ENCODE measurements at places on chromosomes 1 and 21. TPM values are rescaled to one million over a fixed set of nuclear protein-coding genes. Genes with fewer than 3 reads are reported as not detected.

CDK11A gene
- total RNA-seq: 71.0 TPM

PTPN22 gene
- total RNA-seq: 1.3 TPM

DNA sequence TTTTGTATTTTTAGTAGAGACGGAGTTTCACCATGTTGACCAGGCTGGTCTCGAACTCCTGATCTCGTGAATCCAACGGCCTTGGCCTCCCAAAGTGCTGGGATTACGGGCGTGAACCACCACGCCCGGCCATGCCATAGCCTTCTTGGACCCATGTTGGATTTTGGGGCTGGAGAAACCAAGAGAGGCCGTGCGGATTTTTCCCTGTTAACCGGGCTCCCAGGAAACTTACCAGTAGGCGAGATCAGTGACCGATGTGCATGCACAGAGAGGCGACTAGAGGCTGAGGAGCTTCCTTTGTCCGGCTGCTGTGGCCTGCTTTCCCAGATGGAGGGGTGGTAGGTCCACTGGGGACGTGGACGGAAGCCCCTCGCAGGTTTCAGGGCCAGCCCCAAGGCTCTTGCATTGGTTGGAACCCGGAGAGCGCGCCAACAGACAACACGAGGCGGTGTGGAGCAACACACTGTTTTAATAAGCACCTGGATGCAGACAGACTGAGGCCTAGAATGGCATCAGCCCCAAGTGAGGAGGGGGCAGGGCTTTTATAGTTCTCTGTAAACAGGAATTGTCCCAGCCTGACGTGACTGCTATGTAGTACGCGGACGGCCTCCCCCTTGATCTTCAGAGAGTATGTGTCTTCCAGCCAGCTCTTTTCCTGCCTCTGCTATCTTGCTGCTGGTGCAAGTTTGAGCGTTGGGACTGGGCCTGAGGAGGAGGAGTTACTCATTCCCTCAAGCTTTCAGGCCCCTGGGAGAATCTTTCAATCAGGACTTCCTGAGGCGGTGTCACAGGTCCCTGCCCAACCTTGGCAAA lies at the start of gene ERVH48-1:
ERVH48-1 (minus strand) TSS at position 517 of the 813 bp plus-strand sequence. CDS start 6,624 bp downstream, outside the sequence.
- no peaks in the 10 kb centered on the region for H3K27me3 ChIP-seq
- DNase-seq: no peak
- H3K36me3 ChIP-seq: no peaks in the 10 kb centered on the region
- no peak within 1 kb of the TSS for H3K4me3 ChIP-seq

GRCh38 chr1:9374748-9375341 lies 82.2 kb downstream of the SPSB1 start:
- H3K36me3 ChIP-seq: no peaks in the 10 kb centered on the region
- H3K4me1 ChIP-seq: no peaks in the 10 kb centered on the region
- no peak overlapping the region for H3K4me3 ChIP-seq
- no peak for DNase-seq

DNA sequence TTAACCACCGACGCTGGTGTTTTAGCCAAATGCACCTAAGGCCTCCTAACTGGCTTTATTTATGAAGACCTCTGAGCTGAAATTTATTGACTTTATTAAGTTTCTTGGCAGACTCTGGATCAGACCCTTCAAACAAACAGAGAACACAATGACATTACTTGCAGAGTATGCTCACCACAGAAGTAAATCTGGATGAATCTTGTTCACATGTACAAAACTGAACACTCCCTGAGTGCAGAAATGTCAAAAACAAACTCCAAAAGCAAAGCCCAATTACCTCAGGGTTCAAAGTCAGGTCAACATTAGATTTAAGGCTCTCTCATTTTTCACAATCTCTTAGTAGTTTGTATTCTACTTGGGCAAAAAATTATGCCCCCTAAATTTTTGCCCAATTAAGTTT lies 218.6 kb downstream of the SLC45A1 start:
- no peak overlapping the region for H3K27ac ChIP-seq
- H3K4me1 ChIP-seq: peaks cover 8% of the 10 kb centered on the region
- H3K36me3 ChIP-seq: peaks cover 7% of the 10 kb centered on the region
- H3K27me3 ChIP-seq: no peaks in the 10 kb centered on the region
- H3K4me3 ChIP-seq: no peak overlapping the region

- no peak for DNase-seq
- no peak overlapping the region for H3K27ac ChIP-seq
- H3K27me3 ChIP-seq: no peaks in the 10 kb centered on the region
Measured at GRCh38 chr21:26098772-26099397, 71.7 kb downstream of the APP start.

LCE1E gene
- total RNA-seq: not detected

TIE1 gene
- total RNA-seq: 0.31 TPM

DNA sequence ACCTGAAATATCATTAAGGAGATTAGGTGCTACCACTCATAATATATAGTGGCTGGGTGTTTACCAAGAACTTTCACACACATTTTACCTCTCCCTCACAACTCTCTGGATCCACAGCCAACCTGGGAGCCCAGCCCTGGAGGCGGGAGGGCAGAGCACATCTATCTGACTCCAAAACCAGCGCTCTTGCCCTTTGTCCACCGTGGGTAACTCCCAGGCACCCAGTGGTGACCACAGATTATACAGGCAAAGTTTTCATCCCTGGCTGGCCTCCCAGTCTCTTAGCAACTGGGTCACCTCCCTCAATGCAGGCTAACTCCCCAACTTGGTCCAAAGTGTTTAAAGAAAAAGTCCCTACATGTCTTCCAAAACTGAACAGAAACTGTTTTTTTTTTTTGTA lies 2.4 kb downstream of the PAQR7 start:
- H3K4me1 ChIP-seq: peaks cover 45% of the 10 kb centered on the region
- no peak overlapping the region for H3K27ac ChIP-seq
- no peaks in the 10 kb centered on the region for H3K27me3 ChIP-seq

- H3K27ac ChIP-seq: no peak overlapping the region
- H3K36me3 ChIP-seq: peaks cover 90% of the 10 kb centered on the region
- DNase-seq: no peak
- no peak overlapping the region for H3K4me3 ChIP-seq
- H3K27me3 ChIP-seq: no peaks in the 10 kb centered on the region
- no peaks in the 10 kb centered on the region for H3K4me1 ChIP-seq
Measured at GRCh38 chr1:224300346-224300745, 29.6 kb downstream of the NVL start.

DNA sequence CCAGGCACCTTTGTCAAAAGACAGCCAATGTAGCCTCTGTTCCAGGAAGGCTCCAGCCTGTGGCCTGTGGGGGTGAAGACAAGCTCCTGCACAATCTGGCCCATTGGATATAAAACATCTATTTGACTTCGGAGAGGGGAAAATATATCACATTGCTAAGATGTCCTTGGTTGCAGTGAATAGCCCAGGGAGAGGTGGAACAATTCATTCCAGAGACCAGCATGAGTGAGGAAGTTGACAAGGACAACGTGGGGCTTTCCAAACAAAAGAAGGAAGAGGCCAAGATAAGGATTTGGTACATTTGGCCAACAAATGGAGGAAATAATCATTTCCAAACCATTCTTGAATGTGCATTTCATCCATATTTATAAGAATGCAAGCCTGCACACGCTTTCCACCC lies 187.0 kb downstream of the ETS2 start:
- no peak for DNase-seq
- H3K4me1 ChIP-seq: no peaks in the 10 kb centered on the region
- H3K27ac ChIP-seq: no peak overlapping the region
- peaks cover 59% of the 10 kb centered on the region for H3K27me3 ChIP-seq
- no peaks in the 10 kb centered on the region for H3K36me3 ChIP-seq

GRCh38 chr1:222105861-222106260 lies 364.0 kb upstream of the DUSP10 start:
- H3K27me3 ChIP-seq: no peaks in the 10 kb centered on the region
- no peak overlapping the region for H3K4me3 ChIP-seq
- H3K27ac ChIP-seq: no peak overlapping the region
- no peaks in the 10 kb centered on the region for H3K4me1 ChIP-seq
- DNase-seq: no peak

TRPM2 gene
- total RNA-seq: 2.1 TPM

NPPB gene
- not detected for total RNA-seq

- H3K4me1 ChIP-seq: no peaks in the 10 kb centered on the region
- H3K36me3 ChIP-seq: no peaks in the 10 kb centered on the region
- no peak overlapping the region for H3K27ac ChIP-seq
- H3K27me3 ChIP-seq: peaks cover 81% of the 10 kb centered on the region
- no peak overlapping the region for H3K4me3 ChIP-seq
- no peak for DNase-seq
Measured at GRCh38 chr1:202270871-202271326, 70.8 kb downstream of the UBE2T start.

OR2L3 gene
- not detected for total RNA-seq

DNA sequence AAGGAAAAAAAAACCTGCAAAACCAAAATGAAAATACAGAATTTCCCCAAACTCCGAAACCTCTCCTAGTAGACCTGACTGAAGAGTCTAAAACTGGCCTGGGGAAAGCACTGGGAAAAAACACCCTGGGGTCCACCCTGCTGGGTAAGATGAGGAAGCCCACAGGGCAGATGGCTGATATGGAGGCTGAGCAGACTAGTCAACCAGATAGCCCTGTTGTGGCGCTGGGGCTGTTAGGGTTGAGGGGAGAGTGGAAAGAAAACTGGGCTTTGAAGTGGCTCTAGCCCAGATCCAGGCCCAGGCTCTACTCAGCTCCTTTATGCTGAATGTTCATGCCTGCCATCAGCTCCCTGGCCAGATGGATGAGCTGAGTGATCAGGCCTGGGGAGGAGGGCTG lies 6.8 kb upstream of the SLAMF1 start:
- no peaks in the 10 kb centered on the region for H3K4me1 ChIP-seq
- no peak overlapping the region for H3K4me3 ChIP-seq
- H3K36me3 ChIP-seq: no peaks in the 10 kb centered on the region
- no peak overlapping the region for H3K27ac ChIP-seq
- no peaks in the 10 kb centered on the region for H3K27me3 ChIP-seq

NR5A2 gene
- 0.25 TPM for total RNA-seq

S100B gene
- not detected for total RNA-seq

SPATA1 gene
- 2.2 TPM for total RNA-seq

DNA sequence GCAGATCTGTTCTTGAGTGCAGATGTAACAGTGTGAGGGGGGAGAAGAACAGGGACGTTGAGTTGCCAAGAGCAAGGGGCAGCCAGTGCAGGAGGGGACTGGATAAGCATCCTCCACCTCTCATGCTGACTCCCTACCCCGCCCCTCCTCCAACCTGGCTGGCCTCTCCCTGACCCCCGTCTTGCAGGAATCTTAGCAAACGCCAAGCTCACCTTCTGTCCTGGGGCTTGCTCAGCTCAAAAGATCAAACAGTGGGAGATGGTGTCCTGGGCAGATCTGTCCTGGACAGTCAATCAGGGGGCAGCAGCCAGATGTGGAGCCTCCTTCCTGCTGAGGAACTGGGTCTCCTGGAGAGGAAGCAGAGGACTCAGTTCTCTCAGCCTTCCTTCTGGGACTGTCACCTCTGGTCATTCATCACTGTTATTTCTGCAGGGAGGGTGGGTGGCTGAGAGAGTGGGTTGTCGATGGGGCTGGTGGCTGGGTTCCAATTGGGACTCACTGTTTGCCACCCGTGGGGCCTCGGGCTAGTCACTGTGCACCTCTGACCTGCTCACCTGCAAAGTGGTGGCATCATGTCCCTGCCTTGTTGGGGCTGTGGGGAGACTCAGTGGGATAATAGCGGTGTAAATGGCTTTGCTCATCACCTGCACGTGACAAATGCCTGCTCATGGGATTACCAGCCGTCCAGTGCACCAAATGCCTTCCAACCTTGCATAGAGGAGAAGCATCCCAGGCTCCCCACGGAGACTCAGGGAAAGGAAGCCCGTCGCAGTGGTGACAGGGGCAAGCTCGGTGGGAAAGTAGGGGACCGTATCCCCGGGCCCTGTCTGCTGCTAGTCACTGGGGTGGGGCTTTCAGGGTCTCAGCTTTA lies 154.4 kb downstream of the PTPRU start:
- H3K27ac ChIP-seq: no peak overlapping the region
- H3K27me3 ChIP-seq: no peaks in the 10 kb centered on the region
- no peaks in the 10 kb centered on the region for H3K36me3 ChIP-seq
- no peak for DNase-seq
- peaks cover 6% of the 10 kb centered on the region for H3K4me1 ChIP-seq

GRCh38 chr1:210291081-210291764 lies 37.5 kb upstream of the HHAT start:
- no peaks in the 10 kb centered on the region for H3K36me3 ChIP-seq
- DNase-seq: no peak
- peaks cover 18% of the 10 kb centered on the region for H3K27me3 ChIP-seq
- H3K4me1 ChIP-seq: no peaks in the 10 kb centered on the region
- no peak overlapping the region for H3K27ac ChIP-seq

DNA sequence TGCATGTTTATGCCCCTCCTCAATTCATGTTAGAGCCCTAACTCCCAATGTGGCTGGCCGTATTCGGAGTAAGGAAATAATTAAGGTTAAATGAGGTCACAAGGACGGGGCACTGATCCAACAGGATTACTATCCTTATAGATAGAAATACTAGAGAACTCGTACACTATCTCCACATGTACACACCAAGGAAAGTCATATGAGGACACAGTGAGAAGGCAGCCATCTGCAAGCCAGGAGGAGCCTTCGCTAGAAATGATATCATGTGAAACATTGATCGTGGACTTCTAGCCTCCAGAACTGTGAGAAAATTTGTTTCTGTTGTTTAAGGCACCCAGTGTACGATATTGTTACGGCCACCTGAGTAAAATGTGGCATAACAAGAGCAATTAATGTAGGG lies 79.7 kb downstream of the FAF1 start:
- no peak overlapping the region for H3K4me3 ChIP-seq
- H3K27ac ChIP-seq: no peak overlapping the region
- DNase-seq: no peak
- H3K4me1 ChIP-seq: no peaks in the 10 kb centered on the region

LRRC38 gene
- total RNA-seq: not detected

DNA sequence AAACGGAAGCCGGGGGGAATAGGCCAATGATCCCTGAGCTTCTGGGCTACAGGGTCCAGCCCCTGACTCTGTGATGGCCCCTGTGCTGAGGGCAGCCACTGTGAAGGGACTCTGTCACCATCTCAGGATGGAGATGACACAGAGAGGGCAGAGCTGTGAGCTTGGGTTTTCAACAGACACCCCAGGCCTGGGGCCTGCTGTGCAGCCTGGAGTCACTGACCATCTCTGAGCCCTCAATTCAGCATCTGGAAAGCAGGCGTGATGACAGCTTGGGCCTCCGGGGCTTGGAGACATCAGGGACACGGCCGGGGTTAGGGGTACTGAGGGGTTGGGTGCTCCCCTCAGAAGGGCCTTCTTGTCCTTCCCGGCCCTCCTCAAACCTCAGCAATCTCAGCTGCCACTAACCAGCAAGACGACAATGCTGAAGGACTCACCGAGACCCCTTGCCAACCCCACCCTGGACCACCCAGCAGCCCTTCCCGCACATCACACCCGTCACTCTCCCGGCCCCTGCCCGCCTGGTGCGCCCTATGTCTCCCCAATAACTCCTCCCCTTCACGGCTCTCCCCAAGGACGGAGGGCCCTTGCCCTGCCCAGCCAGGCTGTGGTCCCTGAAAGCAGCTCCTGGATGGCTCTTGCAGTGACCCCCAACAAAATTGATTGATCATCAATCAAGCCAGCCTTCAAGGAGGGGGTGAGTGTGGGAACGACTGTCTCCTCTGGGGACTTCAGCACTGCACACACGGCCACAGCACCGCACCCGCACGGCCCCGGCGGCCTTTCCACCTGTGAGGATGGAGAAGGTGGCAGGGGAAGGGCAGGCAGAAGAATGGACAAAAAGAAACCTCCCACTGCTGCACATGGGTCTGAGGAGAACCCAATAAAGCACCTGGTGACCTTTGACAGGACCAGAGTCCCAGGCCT lies 4.3 kb downstream of the MEGF6 start:
- H3K27ac ChIP-seq: no peak overlapping the region
- H3K4me1 ChIP-seq: peaks cover 33% of the 10 kb centered on the region
- DNase-seq: no peak
- H3K36me3 ChIP-seq: no peaks in the 10 kb centered on the region
- no peak overlapping the region for H3K4me3 ChIP-seq
- peaks cover 62% of the 10 kb centered on the region for H3K27me3 ChIP-seq

RIPK4 gene
- not detected for total RNA-seq
